DND-41 (cell line): ENCODE measurements at places on chromosomes 12 and 14.
A peak's percentile ranks its signal among the peaks of the same experiment; 100 is the strongest.

DNA sequence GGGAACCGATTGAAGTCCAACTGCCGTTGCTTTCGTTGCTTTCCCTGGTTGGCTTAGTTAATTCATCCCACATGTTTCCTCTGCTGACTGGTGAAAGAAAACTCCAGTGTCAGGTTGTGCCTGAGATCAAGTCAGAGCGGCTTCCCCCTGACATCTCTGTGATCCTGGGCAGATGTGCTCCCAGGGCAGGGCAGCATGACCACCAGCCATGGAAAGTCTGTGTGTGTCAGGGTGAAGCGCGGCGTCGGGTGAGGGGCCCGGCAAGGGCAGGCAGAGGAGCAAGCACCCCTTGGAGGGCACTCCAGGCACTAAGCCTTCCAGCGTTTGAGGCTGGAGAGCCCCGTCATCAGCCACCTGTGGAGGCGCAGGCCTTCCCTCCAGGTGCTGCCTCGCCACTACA lies 54.5 kb upstream of the IGF1 start:
- DNase-seq, result no peak

DNA sequence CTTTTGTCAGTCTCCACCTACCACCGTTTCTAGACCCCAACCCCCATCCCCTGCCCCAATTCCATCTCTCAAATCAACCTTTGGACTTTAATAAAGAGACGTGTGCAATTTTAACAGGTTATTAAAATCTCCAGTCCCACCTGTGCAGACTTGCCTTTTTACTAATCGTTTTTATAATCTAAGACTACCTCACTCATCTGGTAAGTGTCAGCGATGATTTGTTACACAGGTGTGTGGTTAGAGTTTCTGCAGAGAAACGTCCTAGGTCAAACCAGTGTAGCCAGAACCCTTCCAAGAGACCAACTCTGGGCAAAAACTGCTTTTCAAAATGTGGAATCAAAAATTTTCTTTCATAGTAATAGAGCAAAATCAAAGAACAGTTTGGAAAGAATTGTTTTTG lies 60.4 kb upstream of the PELI2 start:
- no peak for DNase-seq

DNA sequence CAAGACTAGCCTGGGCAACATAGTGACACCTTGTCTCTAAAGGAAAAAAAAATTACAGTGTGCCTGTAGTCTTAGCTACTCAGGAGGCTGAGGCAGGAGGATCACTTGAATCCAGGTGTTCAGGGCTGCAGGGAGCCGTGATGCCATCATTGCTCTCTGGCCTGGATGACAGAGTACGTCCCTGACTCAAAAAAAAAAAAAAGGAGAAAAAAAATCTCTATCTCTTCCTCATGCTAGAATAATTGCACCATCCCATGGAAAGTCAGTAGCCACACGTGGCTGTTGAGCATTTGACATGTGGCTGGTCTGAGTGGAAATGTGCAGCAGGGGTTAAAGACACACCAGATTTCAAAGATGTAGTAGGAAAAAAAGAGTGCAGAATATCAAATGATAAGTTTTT lies 3.8 kb downstream of the RILPL1 start:
- no peak for DNase-seq

GRCh38 chr14:101072945-101073597 lies 169.5 kb upstream of the RTL1 start:
- peak; percentile 8 for DNase-seq

- no peak for DNase-seq
Observed at GRCh38 chr12:94305130-94305957, 154.3 kb downstream of the CEP83 start.

GRCh38 chr12:72612171-72612570 lies 340.0 kb downstream of the TRHDE start:
- DNase-seq, result no peak

DNA sequence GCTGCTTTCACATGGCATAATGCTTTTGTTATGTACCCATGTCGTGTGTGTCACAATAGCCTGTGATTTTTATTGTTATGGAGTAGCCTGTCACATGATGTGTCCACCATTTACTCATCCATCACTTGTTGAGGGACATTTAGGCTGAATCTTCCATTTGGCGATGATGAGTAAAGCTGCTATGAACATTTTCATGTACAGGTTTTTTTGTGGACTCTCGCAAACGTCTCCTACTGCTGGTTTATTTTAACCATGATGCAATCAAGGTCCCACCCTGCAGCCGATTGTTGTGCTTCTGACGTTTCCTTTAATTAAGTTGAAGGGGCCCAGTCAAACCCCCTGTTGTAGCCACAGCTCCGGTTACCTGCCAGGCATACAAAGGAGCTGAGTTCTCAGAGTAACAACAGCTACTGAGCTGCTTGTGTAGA lies 63.2 kb downstream of the ZNF664 start:
- no peak for DNase-seq

DNA sequence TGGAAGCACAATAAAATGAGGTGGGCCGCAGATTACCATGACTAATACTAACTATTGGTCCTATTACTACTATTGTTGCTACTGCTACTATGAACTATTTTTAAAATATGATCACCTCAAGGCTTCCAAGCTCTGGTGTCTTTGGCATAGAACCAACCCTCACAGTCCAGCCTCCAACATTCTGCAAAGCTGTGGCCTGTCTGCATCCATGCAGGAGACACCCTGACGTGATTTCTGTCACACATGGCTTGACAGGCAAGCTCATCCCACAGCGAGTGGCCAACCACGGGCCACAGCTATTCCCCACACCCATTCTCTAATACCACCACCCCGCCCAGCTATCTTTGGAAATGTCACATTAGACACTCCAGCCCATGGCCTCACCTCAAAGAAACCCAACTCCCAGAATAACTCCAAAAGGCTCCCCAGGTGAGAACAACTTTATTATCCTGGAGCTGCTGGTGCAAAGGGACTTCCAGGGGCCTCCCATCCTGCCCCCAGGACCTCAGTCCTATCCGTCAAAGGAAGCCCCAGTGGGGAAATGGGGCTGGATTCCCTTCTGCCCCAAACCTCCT lies 14.4 kb downstream of the ISCU start:
- DNase-seq, result no peak

DNA sequence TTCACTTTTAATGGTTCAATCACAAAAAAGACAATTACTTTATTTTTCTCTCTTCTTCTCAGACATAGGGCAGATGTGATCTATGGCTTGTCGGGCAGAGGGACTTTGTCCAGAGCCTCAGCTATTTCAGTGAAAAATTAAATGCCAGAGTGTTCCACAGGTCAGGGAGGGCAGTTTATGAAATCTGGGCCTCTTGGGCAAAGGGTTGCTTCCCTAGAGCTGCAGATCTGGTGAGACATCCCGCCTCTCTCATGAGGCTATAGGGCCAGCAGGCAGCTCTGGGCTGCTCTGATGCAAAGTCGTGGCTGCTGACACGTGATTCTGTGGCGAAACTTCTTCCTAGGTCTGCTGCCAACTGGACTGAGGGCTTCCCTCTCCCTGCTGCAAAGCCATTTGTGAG lies 6.0 kb downstream of the CLMN start:
- no peak for DNase-seq

DNA sequence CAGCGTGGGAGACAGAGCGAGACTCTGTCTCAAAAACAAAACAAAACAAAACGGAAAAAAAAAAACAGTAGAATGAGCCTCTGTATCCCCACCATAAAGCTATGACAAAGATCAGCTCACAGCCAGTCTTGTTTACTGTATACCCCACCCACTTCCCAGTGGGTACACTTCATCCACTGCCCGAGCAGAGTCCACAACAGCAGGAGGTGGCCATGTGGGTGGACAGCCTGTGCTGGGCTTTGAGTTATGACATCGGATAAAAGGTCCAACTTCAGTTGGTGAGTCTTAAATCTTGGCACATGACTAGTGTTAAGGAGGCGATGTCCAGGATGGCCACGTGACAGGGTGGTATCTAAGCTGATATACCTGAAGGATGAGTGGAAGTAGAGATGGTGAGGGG lies 34.8 kb upstream of the MAPKAPK5 start:
- DNase-seq, result no peak

GRCh38 chr12:1939331-1939730 lies 20.9 kb upstream of the CACNA2D4 start:
- DNase-seq, result no peak

GRCh38 chr12:90991952-90992465 lies 12.8 kb downstream of the EPYC start:
- DNase-seq, result no peak

DNA sequence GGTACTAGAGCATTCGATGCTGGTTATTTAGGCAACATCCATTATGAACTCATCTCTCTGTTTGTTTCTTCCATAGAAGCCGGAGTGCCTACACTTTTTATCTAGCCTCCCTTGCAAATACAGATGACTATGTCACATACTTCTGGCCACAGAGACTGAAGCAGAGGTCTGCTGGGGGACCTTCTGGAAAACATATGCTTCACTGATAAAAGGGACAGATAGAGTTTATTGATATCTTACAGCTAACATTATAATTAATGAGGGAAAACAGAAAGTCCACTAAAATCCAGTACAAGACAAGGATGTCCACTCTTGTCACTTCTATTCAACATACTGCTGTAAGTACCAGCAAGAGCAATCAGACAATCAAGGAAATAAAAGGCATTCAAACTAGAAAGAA lies 104.3 kb upstream of the FAR2 start:
- no peak for DNase-seq

GRCh38 chr14:76109087-76109880 lies 42.4 kb upstream of the GPATCH2L start:
- DNase-seq, result no peak
